Tibial artery (tissue), 4 donors: ENCODE measurements at places on chromosomes 2 and 18.

DNA sequence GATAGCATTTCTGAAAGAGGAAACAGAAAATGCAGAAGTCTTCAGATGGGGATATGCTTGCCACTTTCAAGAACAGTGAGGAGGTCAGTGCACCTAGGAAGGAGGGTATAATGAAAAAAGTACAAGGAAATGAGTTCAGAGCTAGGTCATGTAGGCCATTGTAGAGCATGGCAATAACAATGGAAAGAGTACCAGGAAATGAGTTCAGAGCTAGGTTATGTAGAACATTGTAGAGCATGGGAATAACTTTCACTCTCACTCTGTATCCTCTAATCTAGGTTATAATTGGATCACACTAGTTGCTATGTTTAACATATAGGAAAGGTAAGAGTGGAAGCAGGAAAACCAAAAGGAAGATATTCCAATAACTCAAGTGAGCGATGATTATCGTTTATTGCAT lies 12.3 kb downstream of the SCG2 start:
- H3K4me1 ChIP-seq = no peaks in the 10 kb centered on the region
- no peak for DNase-seq
- no peak overlapping the region for H3K4me3 ChIP-seq
- H3K27ac ChIP-seq = no peak overlapping the region

- H3K4me1 ChIP-seq = no peaks in the 10 kb centered on the region
- no peak overlapping the region for H3K27ac ChIP-seq
- H3K4me3 ChIP-seq = no peak overlapping the region
Observed at GRCh38 chr18:69064063-69064462, 266.2 kb downstream of the CCDC102B start.

- no peak for DNase-seq
- no peaks in the 10 kb centered on the region for H3K27me3 ChIP-seq
- H3K27ac ChIP-seq = no peak overlapping the region
- H3K36me3 ChIP-seq = no peaks in the 10 kb centered on the region
Observed at GRCh38 chr2:75416420-75417342, 144.1 kb downstream of the EVA1A start.

DNA sequence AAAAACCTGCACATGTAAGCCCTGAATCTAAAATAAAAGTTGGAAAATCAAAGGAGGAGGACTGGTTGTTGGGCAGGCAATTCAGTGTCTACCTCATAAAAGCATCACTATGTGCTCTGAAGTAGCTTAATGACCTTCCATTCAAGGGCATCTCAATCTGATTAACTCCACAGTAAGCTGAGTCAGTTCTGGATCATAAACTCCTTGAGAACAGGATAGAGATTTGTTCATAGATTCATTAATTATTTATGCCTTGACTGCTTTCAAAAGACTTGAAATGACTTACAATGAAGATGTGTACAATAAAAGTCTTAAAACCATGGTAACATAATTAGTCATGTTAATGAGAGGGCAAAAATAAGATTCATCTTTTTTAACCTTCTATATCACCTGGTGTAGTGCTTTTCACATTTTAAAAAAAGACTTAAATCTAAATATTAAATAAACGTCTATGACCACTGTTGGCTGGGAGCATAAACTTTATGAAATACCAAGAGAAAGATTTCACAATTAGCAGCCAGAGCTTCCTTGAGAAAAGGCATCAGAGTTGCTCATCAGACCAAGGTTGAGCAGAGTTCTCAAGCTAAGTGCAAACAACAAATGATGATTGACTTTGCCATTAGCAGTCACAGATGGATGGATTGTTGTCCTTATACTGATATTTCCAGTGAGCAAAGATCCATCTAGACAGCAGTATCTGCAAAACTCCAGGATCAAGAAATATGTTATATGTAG lies 237.3 kb upstream of the THUMPD2 start:
- no peak overlapping the region for H3K27ac ChIP-seq
- no peak for DNase-seq
- no peaks in the 10 kb centered on the region for H3K27me3 ChIP-seq
- H3K4me1 ChIP-seq = no peaks in the 10 kb centered on the region
- H3K4me3 ChIP-seq = no peak overlapping the region

DNA sequence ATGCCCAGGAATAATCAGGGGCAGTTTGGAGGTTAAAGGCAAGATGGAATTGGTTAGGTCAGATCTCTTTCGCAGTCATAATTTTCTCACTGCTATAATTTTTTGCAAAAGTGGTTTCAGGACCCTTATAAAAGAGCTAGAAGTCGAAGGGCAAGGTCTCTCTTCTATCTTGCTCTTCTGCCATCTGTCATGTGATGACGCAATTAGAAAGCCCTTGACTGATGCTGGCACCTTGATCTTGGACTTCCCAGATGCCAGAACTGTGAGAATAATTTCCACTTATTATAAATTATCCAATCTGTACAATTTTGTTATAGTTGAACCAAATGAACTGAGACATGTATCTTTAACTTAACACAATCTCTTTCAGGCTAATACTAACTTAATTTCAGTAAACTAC lies 6.3 kb upstream of the RALBP1 start:
- H3K27me3 ChIP-seq = no peaks in the 10 kb centered on the region
- peaks cover under 1% of the 10 kb centered on the region for H3K4me1 ChIP-seq
- DNase-seq = no peak
- H3K27ac ChIP-seq = no peak overlapping the region
- no peak overlapping the region for H3K4me3 ChIP-seq

DNA sequence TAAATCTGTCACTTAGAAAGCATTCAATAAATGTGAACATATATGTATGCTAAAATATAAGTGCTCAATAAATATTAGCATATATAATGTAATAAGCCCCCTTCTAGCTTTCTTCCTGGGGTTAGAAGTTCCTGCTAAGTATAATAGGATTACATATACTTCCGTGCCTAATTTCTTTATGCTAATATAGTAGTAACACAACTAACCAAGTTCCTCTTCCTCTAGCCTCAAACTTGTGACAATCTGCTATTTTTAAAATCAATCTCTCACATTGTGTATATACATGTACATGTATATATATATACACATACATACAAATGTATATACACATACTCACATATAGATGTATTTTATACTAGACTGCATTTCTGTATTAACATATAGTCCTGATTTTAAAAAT lies 32.2 kb downstream of the TLK1 start:
- H3K27ac ChIP-seq = no peak overlapping the region
- H3K36me3 ChIP-seq = no peaks in the 10 kb centered on the region
- no peak for DNase-seq
- no peak overlapping the region for H3K4me3 ChIP-seq
- no peaks in the 10 kb centered on the region for H3K27me3 ChIP-seq

DNA sequence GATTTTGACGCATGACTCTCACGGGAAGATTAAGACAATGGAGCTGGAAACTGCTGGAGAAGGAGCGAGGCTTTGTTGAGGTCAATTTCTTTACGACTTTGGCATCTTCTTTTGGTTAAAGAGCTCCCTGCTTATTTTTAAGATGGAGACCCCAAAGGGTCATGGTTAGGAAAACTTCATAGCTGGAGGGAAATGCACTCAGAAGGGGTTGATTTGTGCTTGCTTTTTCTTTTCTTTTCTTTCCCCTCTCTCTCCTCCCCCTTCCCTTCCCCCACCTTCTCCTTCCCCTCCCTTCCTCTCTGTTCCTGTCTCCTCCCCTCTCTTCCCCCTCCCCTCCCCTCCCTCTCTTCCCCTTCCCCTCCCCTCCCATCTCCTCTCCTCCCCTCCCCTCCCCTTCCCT lies 79.0 kb downstream of the TNP1 start:
- no peak overlapping the region for H3K27ac ChIP-seq
- no peaks in the 10 kb centered on the region for H3K4me1 ChIP-seq
- no peak overlapping the region for H3K4me3 ChIP-seq
- no peaks in the 10 kb centered on the region for H3K36me3 ChIP-seq
- H3K27me3 ChIP-seq = no peaks in the 10 kb centered on the region
- no peak for DNase-seq

DNA sequence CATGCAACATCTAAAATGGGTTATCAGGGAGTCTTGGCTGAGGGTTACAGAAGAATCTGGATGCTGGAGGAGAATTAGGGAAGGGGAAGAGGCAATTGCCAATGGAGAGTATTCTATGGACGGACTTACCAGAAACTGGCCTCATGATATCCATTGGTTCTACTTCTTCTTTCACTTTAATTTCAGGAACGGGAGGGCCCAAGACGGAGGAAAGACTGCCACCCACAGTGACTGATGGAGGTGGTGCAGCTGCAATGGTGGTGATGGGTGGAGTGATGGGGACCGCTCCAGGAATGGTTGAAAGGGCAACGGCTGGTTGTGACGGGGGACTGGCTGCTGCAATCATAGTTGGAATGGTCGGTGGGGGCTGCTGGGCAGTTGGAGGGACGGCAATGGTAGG lies 69.1 kb upstream of the AMMECR1L start:
- no peak overlapping the region for H3K4me3 ChIP-seq
- H3K27me3 ChIP-seq = no peaks in the 10 kb centered on the region
- no peak overlapping the region for H3K27ac ChIP-seq
- H3K4me1 ChIP-seq = peaks cover 15% of the 10 kb centered on the region
- H3K36me3 ChIP-seq = peaks cover 66% of the 10 kb centered on the region
- no peak for DNase-seq

- H3K36me3 ChIP-seq = no peaks in the 10 kb centered on the region
- H3K27me3 ChIP-seq = no peaks in the 10 kb centered on the region
- no peaks in the 10 kb centered on the region for H3K4me1 ChIP-seq
Observed at GRCh38 chr2:102284611-102285010, 26.8 kb upstream of the IL1RL1 start.

GRCh38 chr18:40494603-40495002 lies 1460.4 kb upstream of the PIK3C3 start:
- H3K4me1 ChIP-seq = no peaks in the 10 kb centered on the region
- H3K36me3 ChIP-seq = no peaks in the 10 kb centered on the region
- H3K27me3 ChIP-seq = no peaks in the 10 kb centered on the region
- H3K27ac ChIP-seq = no peak overlapping the region
- no peak overlapping the region for H3K4me3 ChIP-seq

DNA sequence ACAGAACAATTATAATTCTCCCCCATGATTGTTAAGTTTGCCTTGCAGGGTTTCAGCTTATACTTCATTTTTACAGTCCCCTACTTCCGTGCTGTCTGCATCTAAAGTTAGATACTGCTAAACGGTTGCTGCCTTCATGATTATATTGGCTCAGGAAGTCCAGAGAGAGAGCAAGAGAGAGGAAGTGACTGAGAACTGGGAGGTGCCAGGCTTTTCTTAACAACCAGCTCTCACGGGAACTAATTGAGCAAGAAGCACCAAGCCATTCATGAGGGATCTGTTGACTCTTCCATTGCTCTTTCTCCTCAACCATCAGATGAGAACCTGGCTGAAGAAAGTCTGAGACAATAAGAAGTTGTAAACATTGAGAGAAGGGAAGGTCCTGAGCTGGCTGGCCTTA lies 125.5 kb upstream of the SIX2 start:
- no peak overlapping the region for H3K4me3 ChIP-seq
- no peak for DNase-seq
- no peaks in the 10 kb centered on the region for H3K4me1 ChIP-seq
- no peak overlapping the region for H3K27ac ChIP-seq

DNA sequence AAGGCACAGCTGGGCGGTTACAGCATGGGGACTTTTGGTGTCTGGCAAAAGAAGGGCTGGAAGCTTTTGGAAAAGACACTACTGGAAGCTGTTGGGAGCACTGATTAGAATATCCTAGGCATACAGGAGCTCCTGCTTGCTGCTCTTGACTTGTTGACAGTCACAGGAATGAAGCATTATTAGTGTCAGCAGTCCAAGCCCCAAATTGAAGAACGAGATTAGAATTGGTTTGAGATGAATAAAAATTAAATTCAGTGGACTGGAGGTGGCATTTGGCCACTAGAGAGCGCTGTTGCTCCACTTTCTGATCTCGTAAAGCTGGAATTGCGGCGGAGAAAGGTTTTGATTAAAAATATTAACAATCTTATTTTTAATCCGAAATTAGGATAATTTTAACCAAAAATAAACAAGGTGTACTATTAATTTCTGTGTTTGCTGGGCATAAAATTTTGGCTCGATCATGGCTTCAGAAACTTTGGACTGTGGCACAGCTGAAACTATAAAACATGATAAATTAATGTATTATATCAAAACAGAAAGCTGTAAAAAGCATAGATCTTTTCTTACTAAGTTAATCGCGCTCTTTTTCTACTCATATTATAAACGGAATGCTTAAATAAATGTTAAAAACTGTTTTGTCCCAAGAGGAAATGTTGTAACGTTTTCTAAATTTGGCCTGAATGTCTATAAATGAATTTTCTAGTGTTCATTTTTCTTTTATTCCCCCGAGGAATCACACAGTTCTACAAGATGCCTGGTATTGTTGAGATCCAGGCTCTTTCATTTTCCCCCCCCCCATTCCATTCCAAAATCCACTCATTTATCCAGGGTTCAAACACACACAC lies 2.4 kb upstream of the HOXD8 start:
- no peak overlapping the region for H3K4me3 ChIP-seq
- H3K4me1 ChIP-seq = peaks cover 29% of the 10 kb centered on the region
- H3K27ac ChIP-seq = no peak overlapping the region
- no peak for DNase-seq

DNA sequence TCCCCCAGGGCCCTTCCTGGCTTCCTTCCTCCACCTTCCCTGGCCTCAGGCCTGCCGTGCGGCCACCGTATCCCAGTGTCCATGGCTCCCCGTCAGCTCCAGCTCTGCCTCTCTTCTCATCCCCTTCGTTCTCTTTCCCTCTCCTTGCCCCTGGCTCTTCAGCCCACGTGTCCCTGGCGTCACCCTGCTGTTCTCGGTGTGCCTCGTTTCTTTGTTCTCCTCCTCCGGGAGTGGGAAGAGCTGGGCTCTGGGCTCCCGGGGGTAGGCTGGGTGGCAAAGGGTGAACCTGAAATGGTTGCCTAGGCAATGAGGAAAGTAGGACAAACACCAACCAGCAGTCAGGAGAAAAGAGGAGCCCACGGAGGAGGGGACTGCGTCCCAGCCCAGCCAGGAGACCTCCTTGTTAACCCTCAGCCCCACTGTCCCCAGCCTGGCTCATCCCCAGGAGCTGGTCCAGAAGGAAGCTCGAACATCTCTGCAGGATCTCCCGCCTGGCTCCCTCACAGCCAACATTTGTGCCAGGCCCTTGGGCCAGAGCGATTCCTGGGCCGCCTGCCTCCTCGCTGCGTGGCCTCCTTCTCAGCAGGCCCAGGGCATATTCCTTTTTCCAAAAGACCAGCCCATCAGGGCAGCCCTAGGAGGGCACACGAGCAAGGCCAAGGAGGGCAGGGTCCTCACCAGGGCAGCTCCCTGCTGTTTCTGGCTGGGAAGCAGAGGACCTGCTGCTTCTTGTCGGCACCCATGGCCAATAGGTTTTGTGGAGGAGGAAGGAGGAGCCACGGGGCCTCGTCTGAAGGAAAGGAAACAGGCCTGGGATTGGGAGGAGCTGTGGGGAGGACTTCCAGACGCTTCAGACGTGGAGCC lies 30.9 kb upstream of the DNMT3A start:
- H3K27me3 ChIP-seq = no peaks in the 10 kb centered on the region
- peaks cover 23% of the 10 kb centered on the region for H3K4me1 ChIP-seq
- no peaks in the 10 kb centered on the region for H3K36me3 ChIP-seq
- no peak overlapping the region for H3K27ac ChIP-seq

- H3K36me3 ChIP-seq = no peaks in the 10 kb centered on the region
- no peaks in the 10 kb centered on the region for H3K4me1 ChIP-seq
- no peaks in the 10 kb centered on the region for H3K27me3 ChIP-seq
- DNase-seq = no peak
Observed at GRCh38 chr2:138356178-138356577, 145.4 kb upstream of the SPOPL start.
